ENCODE measurements at places on chromosomes 4 and X.
A peak's percentile ranks its signal among the peaks of the same experiment; 100 is the strongest.

DNA sequence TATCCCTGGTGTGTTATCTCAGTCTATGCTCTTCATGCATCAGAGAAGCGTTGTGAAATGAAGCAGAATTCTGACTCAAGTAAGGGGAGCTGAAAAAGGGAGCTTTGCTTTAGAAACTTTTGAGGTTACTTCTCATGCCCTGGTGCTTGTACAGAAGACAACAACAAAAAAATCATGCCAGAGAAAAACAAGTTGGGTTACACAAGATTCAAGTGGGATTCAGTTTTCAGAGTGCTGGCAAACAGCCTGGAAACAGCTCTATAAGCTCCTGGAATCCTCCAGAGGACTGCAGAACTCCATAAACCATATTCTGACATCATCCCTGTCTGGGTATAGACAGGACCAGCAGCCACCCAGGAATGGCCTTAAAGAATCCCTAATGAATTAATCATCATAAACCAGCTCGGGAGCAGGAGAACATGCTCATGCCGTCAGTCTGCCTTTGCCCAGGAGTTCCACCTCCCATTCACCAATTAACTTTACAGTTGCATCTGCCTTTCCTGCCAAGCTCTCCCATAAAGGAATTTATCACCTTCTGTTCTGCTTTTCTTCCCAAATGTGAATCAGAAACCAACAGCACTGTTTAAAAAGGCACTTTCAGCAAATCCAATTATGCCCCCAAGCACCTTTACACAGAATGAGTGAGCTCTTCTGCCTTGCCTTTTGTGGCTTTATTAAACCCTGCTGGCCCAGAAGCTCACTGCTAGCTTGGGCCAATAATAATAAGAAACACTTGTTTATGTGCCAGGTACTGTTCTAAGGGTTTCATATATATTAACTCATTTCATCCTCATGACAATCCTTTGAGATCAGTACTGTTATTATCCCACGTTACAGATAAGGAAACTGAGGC is 54.5 kb upstream of the FBXW7 start:
- DNase-seq = no peak

- no peak for DNase-seq
Measured at GRCh38 chr4:163556177-163556576, 61.7 kb downstream of the TMA16 start.

GRCh38 chrX:2707334-2707760 is 16.3 kb downstream of the CD99 start:
- no peak for DNase-seq

- DNase-seq = peak; percentile 81
Measured at GRCh38 chrX:40013266-40014195, 84.2 kb downstream of the BCOR start.

DNA sequence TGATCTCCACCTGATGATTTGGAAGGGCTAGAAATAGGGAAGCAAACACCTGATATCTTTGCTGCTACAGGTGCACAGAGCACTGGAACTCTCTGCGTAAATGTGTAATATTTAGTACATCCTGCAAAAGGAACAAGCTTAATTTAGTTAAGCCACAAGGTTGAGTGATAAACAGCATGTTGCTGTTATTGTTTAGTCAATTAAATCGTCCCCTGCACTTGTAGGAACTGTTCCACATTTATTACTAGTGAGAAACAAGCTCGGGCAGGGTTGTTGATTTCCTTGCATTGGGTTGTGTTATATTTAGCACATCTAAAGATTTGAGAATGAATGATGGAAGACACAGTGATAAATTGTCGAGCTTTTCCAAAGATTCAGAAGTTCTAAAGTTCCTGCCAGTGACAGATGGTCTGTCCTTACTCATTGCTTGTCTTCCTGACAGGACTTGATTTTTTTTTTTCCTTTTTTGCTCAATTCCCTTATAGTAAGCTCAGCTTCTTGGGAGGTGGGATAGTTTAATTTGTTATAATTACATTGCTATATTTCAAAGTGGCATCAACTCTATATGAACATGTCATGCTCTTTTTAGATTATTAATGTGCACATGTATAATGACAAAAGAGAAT is 627.0 kb upstream of the ATOH1 start:
- no peak for DNase-seq

GRCh38 chrX:53305219-53305995 is 24.0 kb upstream of the IQSEC2 start:
- no peak for DNase-seq

GRCh38 chrX:1443496-1444075 is 9.1 kb downstream of the ASMTL start:
- DNase-seq = peak; percentile 48

GRCh38 chr4:71807469-71807868 is 23.6 kb upstream of the GC start:
- no peak for DNase-seq

DNA sequence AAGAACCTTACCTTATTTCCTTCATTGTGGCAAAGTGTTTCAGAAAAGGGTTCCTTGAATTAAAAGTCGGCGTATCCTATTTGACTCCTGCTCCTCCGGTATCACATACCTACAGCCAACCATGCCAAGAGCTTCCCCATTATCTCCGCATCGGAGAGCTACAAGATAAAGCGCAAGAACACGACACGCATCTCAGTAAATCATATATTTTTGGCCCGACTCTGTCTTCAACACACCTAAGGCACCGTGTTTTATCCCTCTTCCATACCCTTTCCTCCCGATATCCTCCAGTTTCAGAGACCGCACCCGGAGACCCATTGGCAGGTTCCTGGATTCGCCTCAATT is 497 bp upstream of the THAP9 start:
- DNase-seq = no peak

DNA sequence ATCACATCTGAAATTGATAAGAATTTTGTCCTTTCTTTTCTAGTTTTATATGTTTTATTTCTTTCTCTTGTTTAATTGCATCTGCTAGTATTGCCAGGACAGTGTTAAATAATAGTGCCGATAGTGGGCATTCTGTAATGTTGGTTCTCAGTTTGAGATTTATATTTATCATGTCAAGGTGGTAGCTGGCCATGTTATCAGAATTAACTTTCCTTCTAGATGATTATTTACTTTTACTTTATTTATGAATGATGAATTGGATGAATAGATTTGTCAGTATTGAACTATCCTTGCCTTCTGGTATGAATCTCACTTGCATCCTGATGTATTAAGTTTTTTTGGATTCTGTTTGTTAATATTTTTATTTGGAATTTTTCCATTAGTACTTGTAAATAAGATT is 42.7 kb downstream of the METAP1 start:
- no peak for DNase-seq

- no peak for DNase-seq
Measured at GRCh38 chr4:114875630-114876029, 237.8 kb downstream of the NDST4 start.

DNA sequence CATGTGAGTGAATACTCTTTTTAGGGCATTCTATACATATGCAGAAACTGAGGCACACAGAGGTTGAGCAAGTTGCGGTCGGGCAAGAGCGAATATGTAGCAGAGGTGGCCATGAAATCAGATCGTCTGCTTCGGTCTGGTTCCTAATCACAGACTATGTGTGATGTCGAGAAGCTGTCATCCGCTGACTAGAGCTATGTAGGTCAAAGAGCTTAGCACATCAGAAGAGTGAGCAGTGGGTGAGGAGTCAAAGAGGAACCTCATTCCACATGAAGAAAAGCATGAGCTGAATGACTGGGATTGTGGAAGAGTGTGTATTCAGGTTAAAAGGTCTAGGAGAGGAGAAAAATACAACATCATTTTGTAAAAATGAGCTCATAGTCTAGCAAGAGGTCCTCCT is 19.0 kb downstream of the GAB3 start:
- no peak for DNase-seq

DNA sequence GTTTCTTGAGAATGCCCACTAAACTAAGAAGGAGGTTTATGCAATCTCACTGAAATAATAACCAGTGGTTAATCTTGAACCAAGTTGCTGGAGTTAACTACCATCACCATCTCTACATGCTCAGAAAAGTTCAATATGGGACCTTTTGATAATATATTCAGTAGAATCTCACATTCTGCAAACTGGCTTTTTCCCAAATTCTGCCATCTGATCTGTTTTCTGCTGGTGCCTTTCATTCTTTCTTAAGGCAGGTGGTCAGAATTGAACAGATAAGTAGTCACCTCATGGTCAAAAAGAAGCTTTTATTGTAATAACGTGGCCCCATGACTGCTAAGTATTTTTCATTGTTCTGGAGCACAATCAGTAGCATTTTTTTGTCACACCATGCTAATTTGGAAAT is 229.0 kb upstream of the GK2 start:
- no peak for DNase-seq

- no peak for DNase-seq
Measured at GRCh38 chr4:107069049-107069448, 32.9 kb upstream of the DKK2 start.

GRCh38 chr4:25672756-25673155 is 17.1 kb downstream of the SLC34A2 start:
- DNase-seq = no peak

- DNase-seq = no peak
Measured at GRCh38 chr4:1986578-1987210, 22.1 kb downstream of the NELFA start.

GRCh38 chr4:176289561-176289960 is 20.5 kb upstream of the ASB5 start:
- no peak for DNase-seq

GRCh38 chr4:22881411-22881810 is 188.7 kb downstream of the GBA3 start:
- no peak for DNase-seq

DNA sequence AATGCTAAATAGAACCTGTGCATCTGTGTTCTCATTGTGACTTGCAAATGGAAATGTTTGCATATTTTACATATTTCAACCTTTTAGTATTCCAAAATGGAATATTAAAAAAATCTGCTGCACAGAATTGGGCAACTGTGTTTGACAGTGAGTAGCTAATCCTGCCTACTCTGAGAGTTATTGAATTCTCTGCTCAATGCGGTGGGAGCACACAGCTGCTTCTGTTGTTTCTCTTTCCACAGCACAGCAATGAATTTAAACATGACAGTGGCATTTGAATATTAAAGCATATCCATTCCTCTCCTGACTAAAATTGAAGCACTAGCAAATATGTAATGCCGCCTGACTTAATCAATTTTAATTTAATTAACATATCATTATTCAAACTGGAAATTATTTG is 366.6 kb downstream of the GASK1B start:
- DNase-seq = no peak

DNA sequence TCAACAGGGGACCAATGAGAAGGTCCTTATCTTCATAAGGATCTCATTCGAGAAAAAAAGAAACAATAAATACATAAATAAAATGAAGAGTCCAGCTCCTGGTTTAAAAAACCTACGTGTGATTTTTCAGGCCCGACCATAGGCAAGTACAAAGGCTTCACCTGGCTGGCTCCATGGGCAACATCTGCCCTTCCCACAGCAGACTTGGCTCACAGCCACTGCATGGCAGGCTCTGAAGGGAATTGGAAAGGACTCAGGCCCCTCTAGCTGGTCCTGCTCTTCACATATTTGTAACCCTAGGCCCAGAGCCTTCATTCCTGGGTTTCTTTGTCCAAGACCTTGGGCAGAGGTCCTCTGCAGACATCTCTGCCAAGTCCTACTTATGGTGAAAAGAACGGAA is 228.1 kb downstream of the QDPR start:
- no peak for DNase-seq

DNA sequence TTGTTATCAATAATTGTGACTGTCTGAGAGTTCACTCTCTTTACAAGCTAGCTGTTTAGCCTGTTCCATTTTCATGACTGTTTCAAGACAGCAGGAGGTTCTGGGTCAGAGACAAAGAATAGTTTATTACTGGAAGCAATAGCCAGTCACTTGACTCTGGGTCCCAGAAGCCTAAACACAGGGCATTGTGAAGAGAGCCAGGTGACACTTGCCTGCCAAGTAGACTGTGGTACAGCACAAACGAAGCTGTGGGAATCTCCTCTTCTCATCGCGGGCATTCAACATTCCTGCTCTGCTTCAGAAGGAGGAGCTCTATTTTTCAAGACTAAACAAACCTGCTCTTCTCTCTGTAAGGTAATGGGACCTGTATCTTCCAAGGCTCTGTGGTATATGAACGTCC is 485.1 kb downstream of the TRIML1 start:
- no peak for DNase-seq

DNA sequence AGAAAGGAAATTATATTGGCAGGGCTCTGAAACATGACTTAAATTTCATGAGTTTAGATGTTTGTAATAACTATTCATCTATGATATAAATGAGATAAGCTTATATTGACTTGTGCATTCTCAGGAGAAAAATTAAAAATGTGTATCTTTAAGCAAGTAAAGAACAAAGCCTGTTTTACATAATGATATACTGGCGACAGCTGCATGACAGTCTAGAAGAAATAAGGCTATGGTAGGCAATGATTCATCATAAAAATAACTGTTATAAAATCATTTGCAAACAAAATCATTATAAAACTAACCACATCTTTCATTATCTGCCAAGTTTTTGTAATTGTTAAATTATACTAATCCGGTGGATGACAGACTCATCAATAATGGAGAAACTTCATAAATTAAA is 188.1 kb downstream of the ADAM29 start:
- DNase-seq = no peak

DNA sequence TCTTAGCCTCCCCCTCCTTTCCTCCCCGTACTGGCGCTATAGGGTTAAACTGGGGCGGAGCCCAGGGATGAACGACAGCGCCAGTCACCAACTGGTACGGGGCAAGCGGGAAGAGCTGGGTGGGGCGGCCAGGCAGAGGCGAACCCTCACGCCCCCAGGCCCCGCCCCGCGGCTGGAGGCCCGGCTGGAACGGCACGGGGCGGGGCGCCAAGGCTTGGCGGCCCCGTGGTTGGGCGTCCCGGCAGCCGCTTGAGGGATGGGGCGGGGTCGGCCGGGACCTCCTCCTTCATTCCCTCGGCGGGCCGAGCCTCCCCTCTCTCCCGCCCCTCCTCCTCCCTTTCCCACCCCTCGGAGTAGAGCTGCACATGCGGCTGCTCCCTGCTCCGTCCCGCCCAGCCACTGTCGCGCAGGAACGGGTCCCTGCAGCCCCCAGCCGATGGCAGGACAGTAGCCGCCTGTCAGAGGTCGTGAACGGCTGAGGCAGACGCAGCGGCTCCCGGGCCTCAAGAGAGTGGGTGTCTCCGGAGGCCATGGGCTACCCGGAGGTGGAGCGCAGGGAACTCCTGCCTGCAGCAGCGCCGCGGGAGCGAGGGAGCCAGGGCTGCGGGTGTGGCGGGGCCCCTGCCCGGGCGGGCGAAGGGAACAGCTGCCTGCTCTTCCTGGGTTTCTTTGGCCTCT is at the start of gene EDA:
TSS of gene EDA (plus strand) at position 335 of the 678 bp plus-strand sequence.
- peak; percentile 89 for DNase-seq

DNA sequence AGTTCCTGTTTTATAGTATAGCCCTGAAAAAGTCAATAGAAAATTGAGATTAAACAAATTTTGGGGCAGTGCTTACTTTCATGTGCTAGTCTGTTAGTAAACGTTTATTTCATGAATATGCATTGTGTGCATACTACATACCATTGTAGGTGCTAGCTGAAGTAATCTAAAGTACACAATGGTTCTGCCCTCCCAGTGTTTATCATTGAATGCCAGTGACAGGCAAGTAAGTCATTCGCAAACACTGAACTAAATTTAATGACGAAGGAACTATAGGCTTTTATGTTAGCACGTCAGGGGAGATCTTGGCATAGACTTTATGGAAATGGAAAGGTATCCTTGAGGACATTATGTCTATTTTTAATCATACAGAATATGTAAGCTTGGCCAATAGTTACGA is 426.9 kb upstream of the EPHA5 start:
- no peak for DNase-seq

GRCh38 chr4:83114576-83114975 is at the start of gene PLAC8:
Gene PLAC8, minus strand, starts transcription at chr4:83114729. Its CDS starts 6,808 bp downstream, at chr4:83107921.
- no peak for DNase-seq
